ENCODE measurements at places on chromosomes 16 and 17. TPM values are rescaled to one million over a fixed set of nuclear protein-coding genes. Genes with fewer than 3 reads are reported as not detected.

HBA1 gene
- total RNA-seq = 88.4 TPM

NPB gene
- total RNA-seq = 0.53 TPM

CDC42EP4 gene
- 37.2 TPM for total RNA-seq

MPRIP gene
- total RNA-seq = 330 TPM

ITGA2B gene
- 3.9 TPM for total RNA-seq

RBFOX1 gene
- total RNA-seq = 65.0 TPM

NXPH3 gene
- 4.8 TPM for total RNA-seq

ROGDI gene
- total RNA-seq = 55.0 TPM

LRRC45 gene
- total RNA-seq = 6.7 TPM

AXIN2 gene
- 31.1 TPM for total RNA-seq

ANKRD40CL gene
- not detected for total RNA-seq

PYDC1 gene
- total RNA-seq = not detected

ITGB3 gene
- 5.0 TPM for total RNA-seq

CCL17 gene
- total RNA-seq = not detected

TMC8 gene
- total RNA-seq = 2.6 TPM

TSNAXIP1 gene
- total RNA-seq = 0.74 TPM

KRT31 gene
- not detected for total RNA-seq

Measured in right cardiac atrium (tissue), 5 donors.